ENCODE measurements at places on chromosomes 1 and 21.
A peak's percentile ranks its signal among the peaks of the same experiment; 100 is the strongest.

- DNase-seq: no peak
These were observed 95.7 kb downstream of the RHOU start for GRCh38 chr1:228830954-228831481.

DNA sequence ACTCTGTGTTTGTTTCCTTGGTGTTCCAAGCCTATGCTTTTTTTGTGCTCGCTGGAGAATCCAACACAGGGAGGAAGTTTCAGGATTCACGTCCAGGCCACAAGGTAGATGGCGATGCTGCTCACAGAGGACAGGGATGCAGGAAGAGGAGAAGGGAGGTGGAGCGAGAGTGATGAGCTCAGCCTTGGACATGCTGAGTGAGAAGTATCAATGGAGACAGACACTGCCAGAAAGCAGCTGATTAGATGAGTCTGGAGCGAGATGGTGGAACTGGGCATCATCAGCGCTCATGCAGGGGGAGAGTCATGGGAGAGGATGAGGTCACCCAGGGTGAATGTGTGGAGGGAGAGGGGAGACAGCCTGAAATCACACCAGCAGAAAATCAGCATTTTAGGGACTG, 110.0 kb downstream of the GLUL start:
- DNase-seq: no peak

GRCh38 chr1:42439940-42440339, 15.9 kb downstream of the ZMYND12 start:
- no peak for DNase-seq

- peak; percentile 85 for DNase-seq
These were observed 531 bp upstream of the HMGN2 start for GRCh38 chr1:26471498-26472319.

Measured in H9 (cell line).